ENCODE measurements at places on chromosomes 7 and 10. TPM values are rescaled to one million over a fixed set of nuclear protein-coding genes. Genes with fewer than 3 reads are reported as not detected.

GRCh38 chr7:158802535-158803366 is 26.6 kb downstream of the ESYT2 start:
- no peak overlapping the region for H3K4me3 ChIP-seq
- peak overlapping the region; percentile 81 for H3K27ac ChIP-seq
- H3K27me3 ChIP-seq, result no peaks in the 10 kb centered on the region
- H3K36me3 ChIP-seq, result peaks cover 6% of the 10 kb centered on the region
- H3K4me1 ChIP-seq, result peaks cover 7% of the 10 kb centered on the region

DNA sequence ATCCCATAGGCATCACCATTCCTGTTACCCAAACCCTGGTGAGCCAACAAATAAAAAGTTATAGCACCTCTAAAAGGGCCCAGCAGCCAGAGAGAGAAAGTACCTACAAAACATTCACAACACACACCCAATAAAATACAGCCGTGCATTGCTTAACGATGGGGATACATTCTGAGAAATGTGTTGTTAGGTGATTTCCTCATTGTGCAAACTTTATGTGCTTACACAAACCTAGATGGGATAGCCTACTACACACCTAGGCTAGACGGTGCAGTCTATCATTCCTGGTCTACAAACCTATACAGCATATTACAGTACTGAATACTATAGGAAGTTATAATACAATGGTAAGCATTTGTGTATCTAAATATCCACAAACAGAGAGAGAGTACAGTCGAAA is 44.9 kb upstream of the UCN3 start:
- peaks cover 3% of the 10 kb centered on the region for H3K27me3 ChIP-seq
- no peaks in the 10 kb centered on the region for H3K36me3 ChIP-seq
- H3K4me3 ChIP-seq, result no peak overlapping the region
- DNase-seq, result no peak
- no peaks in the 10 kb centered on the region for H3K4me1 ChIP-seq

DNA sequence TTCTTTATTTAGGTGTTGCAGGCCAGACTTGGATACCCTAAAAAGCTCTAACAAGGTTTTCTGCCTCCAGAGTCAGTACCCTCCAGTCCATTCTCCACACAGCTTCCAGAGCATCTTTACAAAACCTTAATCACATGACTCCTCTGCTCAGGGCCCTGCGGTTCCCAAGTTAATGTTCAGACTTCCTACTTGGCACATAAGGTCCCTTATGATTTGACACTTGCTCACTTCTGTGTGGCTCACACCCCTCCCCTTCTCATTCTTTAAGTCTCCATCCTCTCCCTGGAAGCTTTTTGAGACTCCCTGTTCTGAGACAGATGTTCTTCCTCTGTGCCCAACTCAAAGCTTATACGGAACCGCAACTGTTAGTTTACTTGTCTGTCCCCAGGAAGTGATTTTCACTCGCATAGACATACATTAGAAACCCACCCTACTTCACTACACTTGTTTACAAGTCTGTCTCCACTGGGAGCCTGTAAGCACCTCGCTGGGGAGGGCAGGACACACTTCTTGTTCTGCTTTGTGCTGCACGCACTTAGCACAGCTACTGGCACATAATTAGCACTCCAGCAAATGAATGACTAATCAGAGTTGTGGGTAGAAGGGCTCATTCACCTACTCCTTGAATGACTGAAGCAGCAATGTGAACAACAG is 154.3 kb upstream of the LAMB4 start:
- peaks cover 4% of the 10 kb centered on the region for H3K27me3 ChIP-seq
- no peak for DNase-seq
- H3K36me3 ChIP-seq, result no peaks in the 10 kb centered on the region
- no peak overlapping the region for H3K27ac ChIP-seq
- no peaks in the 10 kb centered on the region for H3K4me1 ChIP-seq

DNA sequence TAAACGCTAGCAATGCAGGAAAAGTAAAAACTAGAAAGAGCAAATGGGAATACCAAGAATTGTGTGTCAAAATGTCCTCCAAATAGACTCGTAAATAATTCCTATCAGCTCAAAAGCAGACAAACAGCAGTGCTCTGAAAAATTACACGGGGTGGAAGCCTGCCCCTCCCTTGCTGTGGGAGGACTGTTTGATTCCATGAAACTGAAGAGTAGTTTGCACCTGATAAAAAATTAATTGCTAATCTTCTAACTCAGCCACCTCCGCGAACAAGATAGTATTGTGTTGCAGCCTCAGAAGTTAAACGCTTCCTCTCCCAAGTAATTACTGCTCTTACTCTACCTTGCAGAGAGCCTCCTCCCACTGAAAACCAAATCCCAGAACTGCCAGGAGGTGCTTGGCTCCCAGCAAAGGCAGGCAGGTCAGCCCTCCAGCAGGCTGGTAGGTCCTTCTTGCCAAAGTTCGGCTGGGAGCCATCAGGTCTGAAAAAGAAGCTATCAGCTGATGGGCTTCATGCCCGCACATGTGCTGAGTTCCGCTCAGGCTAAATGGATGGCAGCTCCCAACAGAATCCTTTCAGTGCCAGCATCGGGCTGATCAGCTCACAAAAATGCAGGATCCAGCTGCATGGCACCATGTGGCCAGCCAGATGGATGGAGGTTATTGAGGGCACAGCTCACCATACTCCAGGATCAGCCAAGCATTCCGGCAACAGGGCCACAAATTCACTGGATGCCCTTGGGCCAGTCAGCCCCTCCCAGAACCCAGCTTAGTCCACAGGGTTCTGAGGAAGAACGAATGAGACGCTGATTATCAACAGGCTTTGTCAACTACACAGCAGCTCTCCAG is 37.1 kb downstream of the MAD1L1 start:
- peaks cover 22% of the 10 kb centered on the region for H3K36me3 ChIP-seq
- no peak overlapping the region for H3K27ac ChIP-seq
- DNase-seq, result no peak
- no peaks in the 10 kb centered on the region for H3K4me1 ChIP-seq
- no peaks in the 10 kb centered on the region for H3K27me3 ChIP-seq
- H3K4me3 ChIP-seq, result no peak overlapping the region

DNA sequence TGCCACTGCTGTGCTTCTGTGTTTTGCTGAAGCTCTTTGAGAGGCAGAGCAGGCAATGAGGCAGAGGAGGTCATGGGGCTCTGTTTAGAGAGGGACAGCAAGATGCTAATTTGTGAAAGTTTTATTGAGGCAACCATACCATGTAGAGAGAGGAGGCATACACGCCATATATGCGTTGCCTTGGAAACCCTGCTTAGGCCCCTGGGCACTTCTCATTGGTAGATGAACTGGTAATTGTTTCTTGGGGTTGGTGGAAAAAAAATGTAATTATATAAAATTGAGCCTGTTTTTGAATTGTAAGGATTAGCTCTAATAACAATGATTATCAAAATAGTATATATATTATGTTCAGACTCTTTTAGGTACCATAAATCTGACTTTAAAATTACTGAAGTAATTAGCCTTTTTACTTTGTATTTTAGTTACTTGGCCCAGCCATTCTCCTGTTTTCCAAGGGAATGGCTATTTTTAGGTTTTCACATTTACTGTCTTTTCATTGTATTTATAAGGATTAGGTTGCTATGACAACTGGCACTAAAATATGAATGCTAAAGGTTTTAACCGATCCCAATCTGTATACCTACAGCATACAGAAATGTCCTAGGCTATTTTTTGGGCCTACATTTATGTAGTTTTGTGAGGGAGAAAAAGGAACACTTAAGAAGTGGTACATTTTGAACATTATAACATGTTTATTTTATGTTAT is 52.4 kb downstream of the BZW2 start:
- H3K4me1 ChIP-seq, result peaks cover 6% of the 10 kb centered on the region
- no peaks in the 10 kb centered on the region for H3K27me3 ChIP-seq
- DNase-seq, result no peak
- peaks cover 28% of the 10 kb centered on the region for H3K36me3 ChIP-seq
- H3K4me3 ChIP-seq, result no peak overlapping the region

DNA sequence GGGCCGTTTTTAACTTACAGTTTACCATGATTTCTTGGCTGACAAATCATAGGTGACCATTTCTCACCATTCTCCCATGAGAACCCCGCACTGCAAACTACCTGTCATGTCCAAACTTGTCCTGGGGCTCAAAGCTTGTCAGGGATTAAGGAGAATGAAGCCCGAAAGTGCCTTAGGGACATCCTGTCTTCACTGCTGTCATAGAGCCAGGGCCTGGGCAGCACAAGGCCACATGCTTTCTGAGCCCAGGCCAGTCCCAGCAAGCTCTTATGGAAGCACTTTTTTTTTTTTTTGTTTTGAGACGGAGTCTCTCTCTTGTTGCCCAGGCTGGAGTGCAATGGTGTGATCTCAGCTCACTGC is 33.9 kb downstream of the CCM2 start:
- H3K4me3 ChIP-seq, result no peak overlapping the region
- H3K27me3 ChIP-seq, result no peaks in the 10 kb centered on the region
- no peak overlapping the region for H3K27ac ChIP-seq
- peaks cover 7% of the 10 kb centered on the region for H3K36me3 ChIP-seq
- peaks cover 9% of the 10 kb centered on the region for H3K4me1 ChIP-seq
- no peak for DNase-seq

DNA sequence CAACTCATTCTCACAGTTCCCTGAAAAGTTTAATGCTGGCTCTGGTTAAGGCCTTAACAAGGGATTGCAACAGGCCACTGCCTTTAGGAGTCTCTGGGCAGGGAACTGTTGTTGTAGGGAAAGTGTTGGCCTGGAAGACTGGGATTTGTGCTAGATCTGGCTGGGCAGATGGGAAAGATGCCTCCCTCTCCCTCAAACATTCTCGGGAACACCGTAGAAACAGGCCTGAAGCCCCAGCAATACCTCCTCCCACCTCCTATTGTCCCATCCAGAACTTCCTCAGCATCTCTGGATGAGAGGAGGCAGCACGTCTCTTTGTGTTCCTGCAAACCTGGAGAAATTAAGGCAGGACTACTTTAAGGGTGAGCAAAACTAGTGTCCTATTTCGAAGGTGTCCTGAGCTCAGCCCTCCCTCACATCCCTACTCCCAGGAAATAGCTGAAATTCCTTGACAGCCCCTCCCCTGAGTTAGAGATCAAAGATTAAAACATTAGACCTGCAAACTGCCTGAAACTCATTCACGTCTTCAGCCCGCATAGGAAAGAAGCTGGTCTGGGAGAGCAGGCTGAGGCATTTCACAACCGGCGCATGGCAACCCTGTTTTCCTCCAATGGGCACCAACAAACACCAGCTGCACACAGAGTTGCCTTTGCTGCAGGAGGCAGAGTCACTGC is 10.9 kb upstream of the MAP3K8 start:
- no peaks in the 10 kb centered on the region for H3K27me3 ChIP-seq
- H3K4me3 ChIP-seq, result no peak overlapping the region
- DNase-seq, result peak; percentile 86

- no peak overlapping the region for H3K4me3 ChIP-seq
- H3K4me1 ChIP-seq, result no peaks in the 10 kb centered on the region
- H3K27me3 ChIP-seq, result no peaks in the 10 kb centered on the region
- peaks cover 2% of the 10 kb centered on the region for H3K36me3 ChIP-seq
- H3K27ac ChIP-seq, result no peak overlapping the region
These were observed 247.7 kb upstream of the DKK1 start for GRCh38 chr10:52066383-52066782.

GRCh38 chr7:80260606-80261005 is 126.0 kb downstream of the GNAI1 start:
- no peak overlapping the region for H3K27ac ChIP-seq
- H3K27me3 ChIP-seq, result no peaks in the 10 kb centered on the region
- H3K4me1 ChIP-seq, result no peaks in the 10 kb centered on the region
- H3K36me3 ChIP-seq, result no peaks in the 10 kb centered on the region

- H3K36me3 ChIP-seq, result no peaks in the 10 kb centered on the region
- peaks cover 9% of the 10 kb centered on the region for H3K4me1 ChIP-seq
- H3K4me3 ChIP-seq, result no peak overlapping the region
- H3K27me3 ChIP-seq, result no peaks in the 10 kb centered on the region
These were observed 82.9 kb downstream of the CDK14 start for GRCh38 chr7:90678986-90679385.

DNA sequence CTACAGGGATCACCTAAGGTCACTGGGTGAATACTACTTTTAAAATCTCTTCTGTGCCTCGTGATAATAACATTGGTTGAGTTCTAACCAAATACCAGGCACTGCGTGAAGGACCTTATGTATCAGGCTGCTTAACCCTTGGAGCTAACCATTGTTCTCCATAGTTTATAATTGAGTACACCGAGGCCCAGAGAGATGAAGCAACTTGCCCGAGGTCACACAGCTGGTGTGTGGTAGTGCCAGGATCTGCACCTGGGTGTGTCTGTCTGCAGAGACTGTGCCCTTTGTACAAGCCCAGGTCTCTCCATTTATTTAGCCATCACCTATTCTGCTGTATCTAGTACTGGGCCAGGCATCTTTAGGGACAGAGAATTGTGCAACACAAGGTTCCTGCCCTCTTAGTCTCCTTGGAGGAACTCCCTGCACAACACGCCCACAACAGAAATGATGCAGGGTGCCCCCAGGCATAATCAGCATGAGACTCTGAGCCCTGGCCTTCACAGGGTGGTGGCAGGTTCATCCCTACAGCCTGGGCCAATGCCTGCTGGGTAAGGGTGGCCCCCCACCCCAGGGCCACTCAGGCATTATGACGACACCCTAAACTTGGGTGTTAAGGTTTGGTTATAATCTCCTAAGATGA is 31.5 kb downstream of the UNC5B start:
- no peaks in the 10 kb centered on the region for H3K36me3 ChIP-seq
- peaks cover 34% of the 10 kb centered on the region for H3K4me1 ChIP-seq
- peak; percentile 28 for DNase-seq
- no peaks in the 10 kb centered on the region for H3K27me3 ChIP-seq

DNA sequence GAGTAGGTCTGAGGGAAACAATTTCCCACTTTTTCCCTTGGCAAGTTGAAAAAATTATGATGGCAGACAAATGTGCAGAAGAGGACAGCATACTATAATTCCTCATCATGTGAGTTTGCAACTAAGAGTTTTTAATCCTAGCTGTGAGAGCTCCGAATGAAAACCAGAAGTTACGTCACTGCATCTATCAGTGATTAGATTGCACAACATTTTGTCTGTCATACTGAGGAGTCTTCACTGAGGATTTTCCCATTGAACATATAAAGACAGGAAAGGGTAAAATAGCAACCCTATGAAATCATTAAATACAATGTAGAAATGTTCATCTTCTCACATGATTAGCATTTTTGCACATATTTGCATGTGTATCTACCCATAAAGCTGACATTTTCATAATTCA is 45.8 kb downstream of the ZNF736 start:
- no peaks in the 10 kb centered on the region for H3K4me1 ChIP-seq
- no peaks in the 10 kb centered on the region for H3K36me3 ChIP-seq
- no peak overlapping the region for H3K4me3 ChIP-seq
- H3K27me3 ChIP-seq, result no peaks in the 10 kb centered on the region
- DNase-seq, result no peak
- no peak overlapping the region for H3K27ac ChIP-seq

GRCh38 chr10:45586028-45586824 is 86.3 kb downstream of the ZFAND4 start:
- no peaks in the 10 kb centered on the region for H3K36me3 ChIP-seq
- H3K27ac ChIP-seq, result no peak overlapping the region
- DNase-seq, result no peak
- H3K4me1 ChIP-seq, result no peaks in the 10 kb centered on the region

The HIF1AN gene
- total RNA-seq, result 10.2 TPM

The MAD1L1 gene
- total RNA-seq, result 41.7 TPM

The GALNT17 gene
- not detected for total RNA-seq

The AMZ1 gene
- 0.54 TPM for total RNA-seq

The PDE6C gene
- not detected for total RNA-seq

All from IMR-90 (cell line).